ENCODE measurements at places on chromosomes 7 and 10. TPM values are rescaled to one million over a fixed set of nuclear protein-coding genes. Genes with fewer than 3 reads are reported as not detected.

DNA sequence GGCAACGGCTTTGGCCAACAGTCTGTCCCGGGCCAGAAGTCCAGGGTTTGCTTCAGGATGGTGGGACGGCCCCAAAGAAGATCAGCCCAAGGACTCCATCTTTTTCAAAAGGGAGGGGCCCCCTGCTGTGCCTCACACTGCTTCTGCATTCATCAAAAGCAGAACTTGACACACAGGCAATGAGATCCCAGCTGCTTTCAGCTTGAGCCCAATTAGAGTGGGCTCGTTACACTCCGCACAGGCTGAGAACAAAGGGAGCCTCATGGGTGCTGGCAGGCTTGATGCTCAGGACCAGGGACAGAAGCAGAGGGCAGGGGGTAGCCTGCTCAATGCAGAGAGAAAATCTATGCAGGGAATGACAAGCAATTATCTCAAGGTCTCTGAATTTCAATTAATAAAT, 45.5 kb downstream of the VOPP1 start:
- H3K4me1 ChIP-seq = no peaks in the 10 kb centered on the region
- H3K4me3 ChIP-seq = no peak overlapping the region
- H3K27ac ChIP-seq = no peak overlapping the region
- DNase-seq = no peak
- H3K27me3 ChIP-seq = no peaks in the 10 kb centered on the region

DNA sequence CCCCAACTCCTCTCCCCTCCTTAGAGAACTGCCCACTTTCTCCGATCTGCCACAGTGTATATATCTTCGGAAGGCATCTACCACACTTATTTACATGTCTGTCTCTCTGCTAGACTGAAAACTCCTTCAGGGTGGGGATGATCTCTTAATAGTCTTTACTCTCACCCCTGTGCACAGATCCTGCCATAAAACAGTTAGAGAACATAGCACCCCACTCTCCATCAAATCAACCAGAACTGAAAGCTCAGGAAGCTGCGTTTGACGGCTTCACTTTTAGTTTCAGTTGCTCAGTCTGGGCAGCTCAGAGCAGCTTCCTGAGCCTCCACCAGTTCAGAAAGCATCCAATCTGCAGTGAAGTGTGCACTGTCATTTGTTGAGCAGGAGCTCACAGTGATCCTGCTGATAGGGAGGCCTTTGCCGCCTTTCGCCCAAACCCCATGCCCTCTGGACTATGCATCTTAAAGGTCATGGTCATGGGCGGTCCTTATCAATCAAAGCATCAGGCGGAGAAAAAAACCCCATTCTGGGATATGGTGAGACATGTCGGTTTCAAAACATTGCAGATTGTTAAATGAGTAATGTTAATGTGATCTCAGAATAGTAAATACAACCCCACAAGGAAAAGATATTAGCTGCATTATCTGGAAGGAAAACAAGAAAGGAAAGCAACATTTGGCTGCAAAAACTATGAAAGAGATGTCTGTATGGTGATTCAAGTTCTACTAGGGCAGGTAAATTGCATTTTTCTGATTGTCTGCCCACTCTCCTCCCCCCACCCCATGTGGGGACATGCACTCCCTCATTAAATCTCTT, 167.1 kb upstream of the ADO start:
- H3K27ac ChIP-seq = no peak overlapping the region
- H3K4me3 ChIP-seq = no peak overlapping the region
- no peaks in the 10 kb centered on the region for H3K27me3 ChIP-seq
- H3K36me3 ChIP-seq = no peaks in the 10 kb centered on the region

- no peaks in the 10 kb centered on the region for H3K4me1 ChIP-seq
- no peak overlapping the region for H3K27ac ChIP-seq
- no peaks in the 10 kb centered on the region for H3K36me3 ChIP-seq
These were observed 89.2 kb downstream of the ARID5B start for GRCh38 chr10:61990761-61991135.

- peak overlapping the region; percentile 69 for H3K27ac ChIP-seq
- no peak for DNase-seq
- H3K4me1 ChIP-seq = peaks cover 36% of the 10 kb centered on the region
- H3K27me3 ChIP-seq = no peaks in the 10 kb centered on the region
These were observed 1.2 kb downstream of the HIPK2 start for GRCh38 chr7:139776486-139777132.

DNA sequence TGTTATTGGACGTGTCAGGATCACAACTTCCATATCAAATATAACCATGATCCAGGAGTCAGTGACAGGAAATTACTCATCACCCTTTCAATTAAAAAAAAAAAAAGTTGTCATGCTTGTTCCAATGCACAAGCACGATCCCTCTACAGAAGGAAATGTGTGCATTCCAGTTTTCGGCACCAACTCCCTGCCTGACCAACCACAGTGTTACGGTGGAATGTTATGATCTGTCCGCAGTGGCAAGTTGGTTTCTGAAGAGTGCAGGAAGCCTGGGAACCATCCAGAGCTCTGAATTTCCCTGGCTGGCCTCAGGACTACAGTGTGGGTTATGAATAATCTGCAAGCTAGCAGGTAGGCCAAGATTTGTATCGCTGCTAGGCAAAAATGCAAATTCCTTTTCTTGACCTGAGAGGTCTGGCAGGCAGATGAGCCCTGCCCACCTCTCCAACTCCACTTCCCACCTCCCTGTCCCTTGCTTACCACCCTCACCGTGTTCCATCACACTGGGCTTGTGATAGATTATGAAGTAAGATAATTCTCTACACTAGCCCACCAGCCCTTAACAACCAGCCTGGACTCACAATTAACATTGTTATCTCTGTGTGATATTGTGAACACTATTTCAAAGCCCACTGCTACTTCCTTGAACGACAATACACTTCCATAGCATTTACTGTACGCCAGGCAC, 20.4 kb downstream of the FRMPD2 start:
- no peak for DNase-seq
- H3K4me1 ChIP-seq = peaks cover 4% of the 10 kb centered on the region
- no peak overlapping the region for H3K27ac ChIP-seq
- no peaks in the 10 kb centered on the region for H3K36me3 ChIP-seq

GRCh38 chr10:117271427-117271826, 30.5 kb downstream of the SLC18A2 start:
- no peaks in the 10 kb centered on the region for H3K36me3 ChIP-seq
- peaks cover 17% of the 10 kb centered on the region for H3K4me1 ChIP-seq
- DNase-seq = peak; percentile 26
- peak overlapping the region; percentile 5 for H3K4me3 ChIP-seq
- H3K27ac ChIP-seq = peak overlapping the region; percentile 27

GRCh38 chr10:107163881-107164861, at the start of gene SORCS1:
SORCS1 (minus strand) TSS chr10:107164706.
- no peaks in the 10 kb centered on the region for H3K27me3 ChIP-seq
- H3K27ac ChIP-seq = no peak within 1 kb of the TSS
- no peaks in the 10 kb centered on the region for H3K36me3 ChIP-seq
- H3K4me3 ChIP-seq = no peak within 1 kb of the TSS

- no peak for DNase-seq
- no peaks in the 10 kb centered on the region for H3K4me1 ChIP-seq
- no peaks in the 10 kb centered on the region for H3K36me3 ChIP-seq
- no peak overlapping the region for H3K4me3 ChIP-seq
- H3K27me3 ChIP-seq = no peaks in the 10 kb centered on the region
These were observed 200.5 kb downstream of the KIF20B start for GRCh38 chr10:89901895-89902294.

PON1 gene
- 0.20 TPM for total RNA-seq

PCLO gene
- total RNA-seq = 2.4 TPM

TMEM178B gene
- total RNA-seq = 0.02 TPM

ADAM8 gene
- total RNA-seq = 4.1 TPM

COL28A1 gene
- total RNA-seq = 0.12 TPM

All from HCT116 (cell line).